NK-92 treated with Interleukin-12 subunit alpha and Interleukin-12 subunit beta, amount 100 ng/mL, for 24 hours (cell line): ENCODE measurements at places on chromosomes 5 and 9.

- DNase-seq = no peak
These were observed 42.7 kb upstream of the NCS1 start for GRCh38 chr9:130129432-130130061.

GRCh38 chr5:114581136-114581535 is 219.3 kb downstream of the KCNN2 start:
- no peak for DNase-seq

- no peak for DNase-seq
These were observed 85.5 kb upstream of the NUDT12 start for GRCh38 chr5:103648086-103648485.

DNA sequence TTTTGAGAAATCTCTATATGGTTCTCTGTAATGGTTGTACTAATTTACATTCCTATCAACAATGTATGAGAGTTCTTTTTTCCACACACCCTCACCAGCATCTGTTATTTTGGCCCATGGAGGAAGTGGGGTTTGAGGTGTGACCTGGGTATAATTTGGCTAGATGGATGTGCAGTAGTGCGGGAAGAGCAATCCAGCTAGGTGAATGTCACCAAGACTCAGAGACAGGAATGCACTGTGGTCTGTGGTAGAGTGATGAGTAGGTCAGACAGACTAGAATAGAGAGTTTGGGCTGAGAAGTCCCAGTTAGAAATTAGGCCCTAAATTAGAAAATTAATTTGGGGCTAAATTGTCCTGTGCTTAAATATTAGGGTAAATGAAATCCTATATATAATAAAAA is 32.8 kb upstream of the PIP5K1B start:
- no peak for DNase-seq

- no peak for DNase-seq
These were observed 4.0 kb upstream of the VCAN start for GRCh38 chr5:83467371-83468035.

DNA sequence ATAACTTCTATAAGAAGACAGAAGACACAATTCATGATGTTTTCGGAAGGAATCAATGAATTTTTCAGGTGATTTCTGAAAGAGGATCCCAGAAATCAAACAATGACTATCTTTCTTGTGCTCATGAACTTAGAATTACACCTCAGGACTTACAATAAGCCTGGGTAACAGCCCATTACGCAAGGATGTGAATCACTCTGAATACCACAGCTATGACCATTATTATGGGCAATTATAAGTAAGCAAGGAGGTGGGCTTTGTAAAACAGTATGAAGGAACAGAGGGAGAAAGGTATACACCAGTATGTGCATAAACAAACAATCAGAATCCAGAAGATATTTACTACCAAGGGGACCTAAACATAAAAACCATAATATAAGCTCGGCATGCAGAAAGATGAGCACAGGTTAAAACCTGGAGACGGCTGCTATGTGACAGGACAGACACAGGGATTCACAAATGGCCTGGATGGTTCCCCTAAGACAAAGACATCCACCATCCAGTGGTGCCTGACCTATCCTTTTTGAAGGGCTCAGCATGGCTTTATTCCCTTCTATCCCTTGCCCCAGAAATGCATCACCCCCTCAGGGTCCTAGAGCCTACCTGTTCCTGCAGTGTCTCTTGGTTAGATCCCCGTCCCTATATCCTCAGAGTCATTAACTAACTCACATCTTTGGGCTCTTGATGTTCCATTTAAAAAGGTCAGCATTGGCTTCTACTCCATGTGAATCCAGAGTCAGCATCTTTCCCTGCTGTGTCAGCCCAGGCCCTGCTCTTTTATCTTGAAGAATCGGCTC is 21.8 kb upstream of the PPP2CA start:
- DNase-seq = no peak

DNA sequence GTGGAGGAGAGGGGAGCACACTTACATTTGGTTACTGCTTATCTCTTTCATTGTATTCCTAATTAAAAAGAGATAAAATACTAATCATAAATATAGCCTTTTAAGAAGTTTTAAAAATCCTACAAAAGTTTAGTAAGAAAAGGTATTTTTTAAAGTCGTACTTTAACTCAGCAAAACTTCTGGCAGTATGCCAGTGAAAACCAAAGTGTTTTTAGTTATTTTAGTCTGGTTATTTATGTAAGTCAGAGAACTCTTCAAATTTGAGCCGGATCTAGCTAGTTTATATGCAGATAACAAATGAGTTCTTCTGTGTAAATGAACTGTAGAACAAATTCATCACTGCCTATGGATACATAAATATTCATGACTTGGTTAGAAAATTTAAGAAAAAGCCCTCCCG is 36.5 kb upstream of the ANKDD1B start:
- no peak for DNase-seq

- DNase-seq = no peak
These were observed 2.9 kb downstream of the EDIL3 start for GRCh38 chr5:84381502-84382362.

GRCh38 chr9:110161940-110162339 is 46.0 kb downstream of the C9orf152 start:
- no peak for DNase-seq

GRCh38 chr9:96245399-96245798 is 56.6 kb downstream of the HSD17B3 start:
- DNase-seq = no peak
